ENCODE measurements at places on chromosomes 11 and 22. TPM values are rescaled to one million over a fixed set of nuclear protein-coding genes. Genes with fewer than 3 reads are reported as not detected.
A peak's percentile ranks its signal among the peaks of the same experiment; 100 is the strongest.

GRCh38 chr11:12090761-12091258 is 19.6 kb upstream of the MICAL2 start:
- DNase-seq: peak; percentile 70

DNA sequence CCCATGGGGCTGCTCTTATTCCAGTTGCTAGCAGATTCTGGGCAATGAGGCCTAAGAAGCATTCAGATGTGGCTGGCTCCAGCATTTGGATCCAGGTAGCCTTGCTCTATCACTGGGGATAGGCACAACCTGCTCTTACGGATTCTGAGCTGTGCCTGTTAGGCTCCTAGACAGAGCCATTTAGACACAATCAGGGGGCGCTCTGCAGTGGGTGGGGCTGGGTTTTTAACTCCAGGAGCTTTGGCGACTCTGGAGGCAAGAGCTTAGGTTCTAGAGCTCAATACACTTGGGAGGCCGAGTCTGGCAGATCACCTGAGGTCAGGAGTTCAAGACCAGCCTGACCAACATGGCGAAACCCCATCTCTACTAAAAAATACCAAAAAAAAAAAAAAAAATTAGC is 32.0 kb downstream of the KCNC1 start:
- no peak for DNase-seq

DNA sequence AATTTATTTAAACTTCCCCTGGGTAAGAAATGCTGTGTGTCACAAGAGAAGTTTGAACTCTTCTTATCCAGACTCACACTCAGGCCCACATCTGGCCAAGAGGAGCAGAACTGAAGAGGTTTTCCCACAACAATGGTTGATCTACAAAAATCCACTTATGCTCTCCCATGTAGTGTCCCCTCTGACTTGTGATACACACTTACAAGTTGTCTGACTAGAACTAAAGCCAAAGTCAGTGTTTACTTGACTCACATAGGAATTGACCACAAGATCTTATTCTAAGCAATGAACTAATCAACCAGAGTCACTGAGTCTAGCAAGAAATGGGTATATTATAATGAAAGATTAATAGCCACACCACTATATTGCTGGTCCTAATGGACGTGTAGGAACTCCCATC is 133.0 kb downstream of the ATG16L2 start:
- no peak for DNase-seq

DNA sequence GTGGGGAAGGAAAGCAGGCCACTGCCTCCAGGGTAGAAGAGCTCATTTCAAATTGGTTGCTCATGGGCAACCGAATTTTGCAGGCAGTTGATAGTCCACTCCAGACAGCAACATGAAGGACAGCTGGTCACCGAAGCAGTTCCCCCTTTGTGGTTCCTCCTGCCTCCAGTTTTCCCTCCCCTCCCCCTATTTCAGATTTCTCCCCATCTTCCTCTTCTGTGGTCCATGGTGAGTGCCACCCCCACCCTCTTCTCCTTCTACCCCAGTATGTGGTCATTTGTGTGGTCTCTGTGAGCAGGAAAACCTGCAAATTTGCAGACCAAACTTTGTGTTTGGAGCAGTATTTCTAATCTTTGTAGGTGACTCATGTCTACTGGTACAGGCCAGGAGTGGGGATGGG is 38.2 kb upstream of the PAK1 start:
- DNase-seq: no peak

- DNase-seq: no peak
These were observed 49.8 kb downstream of the FEZ1 start for GRCh38 chr11:125446279-125446678.

- no peak for DNase-seq
These were observed 288.3 kb downstream of the CADM1 start for GRCh38 chr11:115215694-115216617.

GRCh38 chr11:57180081-57180561 is 1.6 kb upstream of the LRRC55 start:
- no peak for DNase-seq

DNA sequence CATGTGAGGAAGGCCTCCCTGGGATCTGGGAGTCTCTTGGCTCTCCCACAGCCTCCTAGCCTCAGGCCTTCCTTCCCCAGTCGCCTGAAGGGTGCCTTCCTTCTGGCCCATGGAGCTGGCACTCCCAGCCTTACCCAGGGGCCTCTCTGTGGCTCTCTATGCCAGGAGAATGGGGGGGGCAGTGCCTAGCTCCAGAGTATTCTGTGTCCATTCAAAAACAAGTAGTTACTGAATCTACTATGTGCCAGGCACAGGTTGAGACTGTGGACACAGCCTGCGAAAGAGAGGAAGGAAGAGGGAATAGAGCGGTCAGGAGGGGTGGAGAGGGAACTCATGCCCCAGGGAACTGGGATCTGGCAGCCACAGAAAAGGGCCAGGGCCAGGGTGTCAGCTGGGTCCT is 2.7 kb upstream of the PLA2G3 start:
- no peak for DNase-seq

GRCh38 chr11:68049509-68050370 is 10.9 kb downstream of the TCIRG1 start:
- peak; percentile 70 for DNase-seq

DNA sequence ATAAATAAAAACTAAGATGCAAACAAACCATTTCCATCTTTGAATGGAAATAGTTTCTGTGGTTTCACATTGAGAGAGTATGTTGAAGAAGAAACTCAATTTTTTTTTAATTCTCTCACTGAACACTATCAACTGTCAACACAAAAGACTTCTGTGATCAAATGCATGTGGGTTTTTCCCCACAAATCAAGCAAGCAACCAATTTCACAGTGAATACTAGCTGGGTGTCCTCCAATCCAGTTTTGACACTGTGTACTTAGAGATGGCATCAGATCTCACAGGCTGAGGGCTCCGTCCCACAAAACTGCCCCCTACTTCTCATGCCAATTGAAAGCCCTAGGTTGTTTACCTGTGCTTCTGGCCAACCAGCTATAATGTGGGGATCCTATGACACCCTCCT is 34.5 kb downstream of the CTSC start:
- no peak for DNase-seq

GRCh38 chr11:116833816-116834534 is 3.4 kb downstream of the APOA1 start:
- DNase-seq: no peak

DNA sequence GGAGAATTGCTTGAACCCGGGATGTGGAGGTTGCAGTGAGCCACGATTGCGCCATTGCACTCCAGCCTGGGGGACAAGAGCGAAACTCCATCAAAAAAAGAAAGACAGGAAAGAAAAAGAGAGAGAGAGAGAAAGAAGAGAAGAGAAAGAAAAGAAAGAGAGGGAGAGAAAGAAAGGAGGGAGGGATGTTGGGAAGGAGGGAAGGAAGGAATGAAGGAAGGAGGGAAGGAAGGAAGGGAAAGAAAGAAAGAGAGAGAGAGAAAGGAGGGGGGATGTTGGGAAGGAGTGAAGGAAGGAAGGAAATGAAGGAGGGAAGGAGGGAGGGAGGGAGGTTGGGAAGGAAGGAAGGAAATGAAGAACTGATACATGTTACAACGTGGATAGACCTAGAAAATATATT is 12.3 kb upstream of the SPINDOC start:
- DNase-seq: no peak

The CTSW gene
- total RNA-seq: not detected

The FAM83F gene
- total RNA-seq: 0.06 TPM

The LRRC74B gene
- not detected for total RNA-seq

The CDC42EP1 gene
- total RNA-seq: 11.8 TPM

The BCO2 gene
- 0.11 TPM for total RNA-seq

The PCF11 gene
- 33.0 TPM for total RNA-seq

The CFL1 gene
- 1,831 TPM for total RNA-seq

The APOL6 gene
- total RNA-seq: 23.7 TPM
